ENCODE measurements at places on chromosomes 3 and 15.

DNA sequence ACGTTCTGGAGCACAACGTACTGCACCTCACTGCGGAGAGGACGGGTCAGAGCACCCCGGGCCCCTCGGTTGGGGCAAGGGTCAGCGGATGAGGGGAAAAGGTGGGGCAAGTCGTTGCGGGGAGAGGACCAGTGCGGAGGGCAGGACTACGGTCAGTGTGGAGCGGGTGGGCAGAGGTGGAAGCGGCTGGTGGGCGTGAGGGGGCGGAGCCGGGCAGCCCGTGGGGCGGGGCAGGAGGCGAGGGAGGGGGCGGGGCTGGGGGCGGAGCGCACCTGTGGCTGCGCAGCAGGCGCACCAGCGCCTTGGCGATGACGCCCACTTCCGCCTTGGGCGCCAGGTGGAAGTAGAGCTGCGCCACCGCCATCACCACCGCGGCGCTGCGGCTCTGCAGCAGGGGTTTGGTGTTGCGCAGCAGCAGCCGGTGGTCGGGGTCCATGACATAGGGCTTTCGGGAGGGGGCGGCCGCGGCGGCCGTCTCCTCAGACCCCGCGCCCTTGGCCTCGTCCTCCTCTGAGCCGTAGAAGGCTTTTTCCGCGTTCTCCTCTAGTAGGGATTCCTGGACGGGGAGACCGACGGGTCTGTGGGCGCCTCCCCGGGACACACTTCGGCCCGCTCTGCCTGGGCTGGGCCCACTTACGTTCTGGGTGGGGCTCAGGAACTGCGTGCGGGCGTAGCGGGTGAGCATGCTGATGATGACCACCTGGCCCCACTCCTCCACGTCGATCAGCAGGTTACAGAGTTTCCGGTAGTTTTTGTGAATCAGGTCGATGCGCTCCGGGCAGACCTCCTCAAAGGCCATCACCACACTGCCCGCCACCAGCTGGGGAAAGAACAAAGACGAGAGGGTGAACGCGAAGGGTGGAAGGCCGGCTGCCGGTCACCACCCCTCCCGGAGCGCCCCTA lies 29.2 kb downstream of the AP3B2 start:
- DNase-seq: peak; percentile 90

GRCh38 chr15:75237316-75237982 lies 20.7 kb upstream of the GOLGA6C start:
- no peak for DNase-seq

- no peak for DNase-seq
Observed at GRCh38 chr3:135576751-135577150, 388.8 kb upstream of the PPP2R3A start.

DNA sequence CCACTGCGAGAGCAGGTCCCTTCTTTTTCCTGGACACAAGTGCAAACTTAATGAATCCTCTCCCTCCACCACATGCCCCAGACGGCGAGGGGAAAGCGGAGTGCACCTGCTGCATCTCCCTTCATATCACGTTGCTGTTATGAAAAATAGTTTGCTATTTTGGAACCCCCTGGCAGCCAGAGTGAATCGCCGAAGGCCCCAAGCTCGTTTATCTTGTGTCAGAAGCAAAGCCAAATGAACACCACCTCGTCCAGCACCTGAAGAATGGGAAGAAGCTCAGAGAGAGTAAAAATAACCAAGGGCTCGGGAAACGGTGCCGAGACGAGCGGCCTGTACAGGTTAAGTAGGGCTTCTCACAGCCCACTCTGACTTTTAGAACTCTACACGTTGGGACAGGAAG lies 394.6 kb upstream of the RORA start:
- DNase-seq: no peak

- no peak for DNase-seq
Observed at GRCh38 chr3:161893972-161894371, 397.4 kb downstream of the OTOL1 start.

- no peak for DNase-seq
Observed at GRCh38 chr3:118942195-118942594, 92.5 kb downstream of the IGSF11 start.

- DNase-seq: no peak
Observed at GRCh38 chr3:194537732-194538247, 51.0 kb upstream of the ATP13A3 start.

DNA sequence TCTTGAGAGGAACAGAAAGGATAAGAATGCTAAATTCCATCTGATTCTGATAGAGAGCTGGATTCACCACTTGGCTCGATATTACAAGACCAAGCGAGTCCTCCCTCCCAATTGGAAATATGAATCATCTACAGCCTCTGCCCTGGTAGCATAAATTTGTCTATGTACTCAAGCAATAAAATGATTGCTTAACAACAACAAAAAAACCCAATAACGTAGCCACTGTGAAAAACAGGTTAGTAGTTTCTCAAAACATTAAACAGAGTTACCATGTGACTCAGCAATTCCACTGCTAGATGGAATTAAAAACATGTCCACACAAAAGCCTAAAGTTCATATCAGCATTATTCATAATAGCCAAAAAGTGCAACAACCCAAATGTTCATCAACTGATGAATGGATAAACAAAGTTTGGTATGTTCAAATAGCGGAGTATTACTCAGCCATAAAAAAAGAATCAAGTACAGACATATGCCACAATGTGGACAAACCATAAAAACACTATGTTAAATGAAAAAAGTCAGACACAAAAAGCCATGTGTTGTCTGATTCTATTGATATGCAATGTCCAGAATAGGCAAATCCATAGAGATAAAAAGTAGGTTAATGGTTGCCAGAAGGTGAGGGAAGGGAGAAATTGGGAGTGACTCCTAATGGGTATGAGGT lies 16.8 kb downstream of the BCL2L10 start:
- no peak for DNase-seq

DNA sequence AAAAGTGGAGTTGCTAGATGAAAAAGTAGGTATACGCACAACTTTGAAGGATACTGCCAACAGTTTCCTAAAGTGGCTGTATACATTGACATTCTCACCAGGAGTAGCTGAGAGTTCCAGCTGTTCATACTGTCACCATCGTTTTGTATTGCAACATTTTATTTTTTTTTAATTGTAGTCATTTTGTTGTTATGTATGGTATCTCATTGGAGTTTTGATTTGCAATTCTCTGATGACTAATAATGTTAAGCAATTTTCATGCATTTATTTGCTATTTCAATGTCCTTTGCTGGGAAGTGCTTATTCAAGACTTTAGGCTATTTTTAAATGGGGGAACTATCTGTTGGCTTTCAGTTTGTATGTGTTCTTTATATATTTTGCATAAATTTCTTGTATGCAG lies 185.1 kb upstream of the TGFBR2 start:
- DNase-seq: no peak

GRCh38 chr3:184656458-184656828 lies 55.4 kb downstream of the MAGEF1 start:
- no peak for DNase-seq

DNA sequence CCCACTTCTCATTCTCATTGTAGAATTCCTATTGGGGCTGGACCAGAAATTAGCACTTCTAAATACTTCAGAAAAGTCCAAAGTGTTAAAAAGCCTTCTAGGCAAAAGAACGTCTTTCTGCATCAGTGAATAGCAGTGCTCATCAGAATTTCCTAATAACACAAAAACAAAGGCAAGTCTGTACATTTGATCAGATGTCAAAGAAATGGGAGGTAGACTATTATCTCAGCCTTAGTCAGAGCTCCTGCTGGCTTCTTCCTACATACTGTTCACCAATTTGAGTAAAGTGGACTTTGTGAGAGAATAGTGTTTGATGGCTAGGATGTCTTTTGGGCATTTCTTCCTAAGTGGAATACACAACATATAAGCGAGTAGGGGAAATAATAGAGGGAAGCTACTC lies 48.7 kb downstream of the FOXB1 start:
- no peak for DNase-seq

- no peak for DNase-seq
Observed at GRCh38 chr15:35208353-35208752, 123.3 kb upstream of the NANOGP8 start.

DNA sequence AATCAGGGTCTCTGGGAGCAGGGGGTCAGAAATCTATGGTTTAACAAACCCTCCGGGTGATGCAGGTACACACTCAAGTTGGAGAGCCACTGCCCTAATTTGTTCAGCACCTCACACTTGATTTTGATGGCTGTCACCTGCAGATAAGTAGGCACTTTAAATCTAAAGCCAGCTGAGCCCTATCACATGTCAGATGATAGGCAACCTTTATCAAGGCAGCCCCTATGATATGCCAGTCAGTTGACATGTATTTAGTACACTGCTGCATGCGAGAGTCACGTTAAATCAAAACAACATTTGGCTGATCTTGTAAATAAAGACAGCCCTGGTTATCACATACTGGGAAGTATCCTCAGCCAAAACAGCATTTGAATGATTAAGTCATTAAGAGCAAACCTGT lies 104.4 kb upstream of the MCTP2 start:
- DNase-seq: no peak

DNA sequence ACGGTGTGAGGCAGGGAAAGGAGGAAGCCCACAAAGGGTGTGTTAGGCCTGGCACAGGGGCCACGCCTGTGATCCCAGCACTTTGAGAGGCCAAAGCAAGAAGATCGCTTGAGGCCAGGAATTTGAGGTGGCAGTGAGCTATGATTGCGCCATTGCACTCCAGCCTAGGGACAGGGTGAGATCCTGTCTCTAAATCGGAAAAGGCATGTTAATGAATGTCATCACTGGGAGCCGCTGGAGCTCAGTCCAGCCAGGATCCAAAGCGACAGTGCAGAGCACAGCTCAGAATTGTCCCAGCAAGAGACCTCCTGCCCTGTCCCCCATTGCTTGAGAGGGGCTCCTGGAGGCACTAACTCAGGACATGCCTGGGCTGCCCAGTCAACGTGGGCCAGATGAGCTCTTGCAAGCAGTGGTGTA lies 15.0 kb upstream of the FBLN2 start:
- DNase-seq: no peak

DNA sequence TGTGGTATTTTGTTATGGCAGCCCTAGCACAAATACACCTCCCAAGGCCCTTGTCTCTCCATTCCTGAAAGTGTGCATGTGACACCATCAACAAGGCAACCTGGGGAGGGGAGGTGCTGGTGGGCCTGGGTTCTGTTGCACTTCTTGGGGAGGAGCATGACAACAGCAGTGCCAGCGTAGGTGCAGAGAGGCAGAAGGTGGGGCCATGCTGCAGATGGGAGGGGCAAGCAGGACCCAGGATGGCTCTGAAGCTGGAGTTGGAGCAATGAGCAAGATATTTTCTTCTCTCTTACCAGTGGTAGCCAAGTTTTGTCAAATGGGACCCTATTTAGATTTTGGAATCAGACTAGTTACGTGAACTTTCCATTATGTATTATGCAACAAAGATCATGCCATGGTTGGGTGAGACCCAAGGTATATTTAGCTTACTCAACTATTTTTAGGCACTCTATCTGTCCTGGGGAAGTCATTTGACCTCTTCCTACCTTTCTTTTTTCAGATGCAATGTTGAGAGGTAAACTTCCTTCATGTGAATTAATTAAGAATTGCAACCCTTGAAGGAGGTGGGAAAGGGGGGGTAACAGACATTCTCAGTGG lies 3.4 kb downstream of the FYCO1 start:
- no peak for DNase-seq

GRCh38 chr3:29324180-29324651 lies 43.3 kb downstream of the RBMS3 start:
- DNase-seq: no peak

DNA sequence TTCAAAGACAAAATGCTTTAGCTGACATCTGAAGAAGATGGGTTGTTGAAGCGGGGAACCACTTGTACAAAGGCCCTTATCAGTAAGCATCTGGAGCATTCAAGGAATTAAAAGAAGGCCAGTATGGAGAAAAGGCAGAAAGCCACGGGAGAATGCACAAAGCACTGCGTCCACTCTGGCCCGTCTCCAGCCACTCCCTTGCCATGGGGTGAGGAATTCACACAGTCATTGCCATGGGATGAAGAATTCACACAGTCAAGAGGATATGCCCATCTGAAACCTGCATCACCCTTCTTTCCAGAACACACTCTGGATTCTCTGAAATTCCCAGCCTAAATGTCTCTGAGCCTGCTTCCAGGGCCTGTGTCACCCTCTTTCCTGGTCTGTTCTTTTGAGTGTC lies 26.7 kb upstream of the STAG1 start:
- no peak for DNase-seq

DNA sequence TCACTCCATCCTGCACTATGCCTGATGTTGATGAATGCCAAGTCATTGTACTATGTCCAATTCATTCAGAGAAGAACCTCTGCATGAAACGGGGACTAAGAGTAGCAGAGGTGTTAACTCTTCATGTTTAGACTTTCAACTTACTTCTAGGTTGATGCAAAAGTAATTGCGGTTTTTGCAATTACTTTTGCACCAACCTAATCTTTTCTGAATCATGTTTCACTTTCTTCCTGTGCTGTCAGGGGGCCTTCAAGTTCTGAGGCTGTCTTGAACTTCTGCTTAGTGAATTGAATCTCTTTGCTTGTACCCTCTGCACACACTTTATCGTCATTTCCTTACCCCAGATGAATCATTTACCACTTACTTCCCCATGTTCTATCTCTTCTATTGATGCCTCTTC lies 636.2 kb downstream of the NAALADL2 start:
- DNase-seq: no peak

- DNase-seq: no peak
Observed at GRCh38 chr3:39727415-39727814, 82.0 kb upstream of the MYRIP start.

DNA sequence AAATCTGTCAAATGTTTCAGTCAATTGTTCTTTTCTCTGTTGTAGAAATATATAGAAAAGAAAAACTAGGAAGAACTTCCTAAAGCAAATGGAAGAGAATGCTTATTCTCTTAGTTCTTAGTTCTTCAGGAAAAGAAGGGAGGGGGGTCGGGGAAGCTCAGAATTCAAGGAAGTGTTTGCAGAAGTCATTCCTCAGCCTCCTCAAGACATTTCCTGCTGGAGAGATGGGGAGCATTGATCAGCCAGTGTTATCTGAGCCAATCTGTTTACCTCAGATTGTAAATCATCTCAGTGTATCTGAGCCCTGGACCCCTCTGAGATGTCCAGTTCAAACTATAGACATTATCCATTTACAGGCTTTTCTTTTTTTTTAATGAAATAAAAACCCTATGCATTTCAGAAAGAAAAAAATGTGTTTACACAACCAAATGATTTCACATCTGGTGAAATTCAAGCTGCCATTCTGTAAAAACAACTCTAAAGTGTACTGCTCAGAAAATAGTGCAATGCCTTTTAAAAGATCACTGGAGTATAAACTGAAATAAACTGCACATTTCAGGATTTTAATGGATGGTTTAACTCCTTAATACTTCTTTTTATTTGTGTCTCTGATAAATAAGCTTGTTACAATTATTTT lies 460.7 kb downstream of the ROBO1 start:
- DNase-seq: no peak

GRCh38 chr3:197394464-197395321 lies 96.3 kb upstream of the DLG1 start:
- DNase-seq: no peak
